ENCODE measurements at places on chromosomes 2 and 18.

GRCh38 chr2:238135601-238136150 lies 2.8 kb upstream of the KLHL30 start:
- no peak for DNase-seq

DNA sequence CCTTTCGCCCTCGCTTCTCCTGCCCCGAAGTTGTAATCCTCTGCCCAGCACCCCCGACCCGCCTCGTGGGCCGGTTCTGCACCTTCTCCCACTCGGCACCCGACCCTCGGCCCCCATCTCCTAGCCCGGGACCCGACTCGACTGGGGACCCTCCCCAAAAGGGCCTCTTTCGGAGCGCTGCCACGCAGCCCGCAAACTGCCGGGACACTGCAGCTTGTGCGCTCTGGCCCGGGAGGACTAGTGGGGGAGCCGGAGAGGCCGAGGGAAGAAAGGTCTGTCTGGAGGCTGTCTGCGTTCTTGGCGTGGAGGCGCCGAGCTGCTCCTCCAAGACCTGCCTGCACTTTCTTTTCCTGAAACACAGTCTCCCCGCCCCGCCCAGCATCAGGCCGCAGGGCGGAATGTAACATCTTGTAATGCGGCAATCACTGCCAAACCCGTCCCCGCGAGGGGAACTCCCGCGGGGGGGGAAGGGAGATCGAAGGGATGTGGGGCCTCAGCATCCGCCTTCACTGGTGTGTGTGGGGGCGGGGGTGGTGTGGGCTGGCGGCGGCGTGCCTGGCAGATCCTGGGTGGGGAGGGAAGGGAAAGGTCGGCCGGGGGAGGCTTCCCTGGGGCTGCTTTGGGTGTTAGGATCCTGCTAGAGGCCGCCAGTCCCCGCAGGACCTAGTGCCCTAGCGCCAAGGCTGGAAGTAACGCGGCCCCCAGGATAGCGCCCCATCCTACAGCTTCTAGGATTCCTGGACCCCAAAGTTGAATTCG lies 7.4 kb downstream of the DLX2 start:
- peak; percentile 95 for DNase-seq

DNA sequence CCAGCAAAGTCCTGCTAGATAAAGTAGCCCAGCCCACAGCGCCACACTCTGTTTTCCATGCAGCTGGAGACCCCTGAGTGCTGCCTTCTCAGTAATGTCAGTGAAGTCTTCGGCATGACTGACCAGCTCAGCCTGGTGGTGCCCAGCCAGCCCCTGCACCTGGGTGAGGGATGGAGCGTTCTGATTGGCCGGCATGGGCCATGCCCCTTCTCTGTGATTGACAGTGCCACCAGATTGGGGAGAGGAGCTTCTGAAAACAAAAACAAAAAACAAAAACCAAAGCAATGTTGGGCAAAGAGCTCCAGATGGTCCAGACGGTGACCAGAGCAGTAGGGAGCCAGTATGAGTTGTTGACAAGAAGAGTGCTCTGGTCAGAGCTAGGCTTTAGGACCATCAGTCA lies 122.6 kb downstream of the DYSF start:
- no peak for DNase-seq

DNA sequence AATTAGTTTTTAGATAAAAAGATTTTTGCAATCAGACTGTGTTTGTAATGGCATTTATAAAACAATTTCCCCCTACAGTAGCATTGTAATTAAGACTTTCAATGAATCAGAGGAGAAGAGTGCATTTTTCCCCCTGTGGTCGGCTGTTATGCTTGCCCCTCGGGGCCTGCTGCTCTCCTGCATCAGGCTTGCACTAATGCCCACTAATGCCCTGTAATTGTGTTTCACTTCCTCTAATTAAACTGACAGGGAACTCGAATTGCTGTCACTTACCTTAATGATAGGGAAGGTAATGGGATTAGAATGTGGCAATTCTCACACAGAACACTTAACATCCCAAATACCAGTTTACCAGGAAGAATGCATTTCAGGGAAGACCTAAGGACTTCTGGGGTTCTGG lies 61.2 kb upstream of the LRRTM1 start:
- DNase-seq = no peak

DNA sequence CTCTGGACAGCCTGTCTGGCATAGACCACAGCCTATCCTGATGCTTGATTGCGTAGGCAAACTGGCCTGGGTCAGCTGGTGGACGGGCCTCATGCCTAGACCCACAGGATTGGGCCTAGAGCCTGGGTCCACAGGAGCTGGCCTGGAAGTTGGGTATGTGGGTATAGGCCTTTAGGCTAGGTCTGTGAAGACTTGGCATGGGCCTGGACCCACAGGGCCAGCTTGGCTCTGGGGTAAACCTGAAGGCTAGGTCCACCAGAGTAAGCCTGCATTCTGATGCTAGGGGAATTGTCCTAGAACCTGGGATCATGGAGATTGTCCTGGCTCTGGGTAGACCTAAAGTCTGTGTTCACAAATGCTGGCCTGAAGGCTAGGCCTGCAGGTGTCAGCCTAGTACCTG lies 1293.7 kb downstream of the CNTNAP5 start:
- no peak for DNase-seq

GRCh38 chr2:163697846-163698637 lies 37.8 kb downstream of the FIGN start:
- DNase-seq = no peak

- peak; percentile 25 for DNase-seq
Observed at GRCh38 chr18:69795791-69796190, 151.9 kb downstream of the CD226 start.

- no peak for DNase-seq
Observed at GRCh38 chr2:28175028-28175427, 217.6 kb upstream of the FOSL2 start.

GRCh38 chr2:20190876-20191713 lies 33.8 kb downstream of the SDC1 start:
- DNase-seq = no peak

- no peak for DNase-seq
Observed at GRCh38 chr18:38980420-38980819, 1414.8 kb upstream of the CELF4 start.

GRCh38 chr2:229660951-229661350 lies 53.4 kb downstream of the DNER start:
- DNase-seq = peak; percentile 40

GRCh38 chr2:38099099-38100028 lies 23.4 kb upstream of the CYP1B1 start:
- no peak for DNase-seq

GRCh38 chr2:85287721-85288120 lies 40.1 kb downstream of the TGOLN2 start:
- no peak for DNase-seq

Measured in MG63 (cell line).